ENCODE measurements at places on chromosomes 13 and 19. TPM values are rescaled to one million over a fixed set of nuclear protein-coding genes. Genes with fewer than 3 reads are reported as not detected.

DNA sequence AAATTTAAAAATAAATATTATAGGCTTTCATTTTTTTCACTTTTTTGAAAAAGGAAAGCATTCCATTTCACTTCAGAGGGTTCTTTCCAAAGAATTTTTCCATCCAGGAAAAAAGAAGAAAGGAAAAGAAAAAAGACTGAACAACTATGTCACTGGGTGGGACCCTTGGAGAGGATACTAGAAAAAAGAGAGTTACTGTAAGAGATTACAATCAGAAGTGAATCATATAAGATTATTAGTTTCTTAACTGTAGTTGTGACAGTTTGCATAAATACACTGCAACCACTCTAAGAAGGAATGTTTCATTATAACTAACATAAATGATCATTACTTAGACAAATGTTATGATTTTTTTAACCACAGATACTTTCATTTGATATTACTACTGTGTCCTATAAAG lies 87.8 kb downstream of the KLF12 start:
- no peak for DNase-seq

DNA sequence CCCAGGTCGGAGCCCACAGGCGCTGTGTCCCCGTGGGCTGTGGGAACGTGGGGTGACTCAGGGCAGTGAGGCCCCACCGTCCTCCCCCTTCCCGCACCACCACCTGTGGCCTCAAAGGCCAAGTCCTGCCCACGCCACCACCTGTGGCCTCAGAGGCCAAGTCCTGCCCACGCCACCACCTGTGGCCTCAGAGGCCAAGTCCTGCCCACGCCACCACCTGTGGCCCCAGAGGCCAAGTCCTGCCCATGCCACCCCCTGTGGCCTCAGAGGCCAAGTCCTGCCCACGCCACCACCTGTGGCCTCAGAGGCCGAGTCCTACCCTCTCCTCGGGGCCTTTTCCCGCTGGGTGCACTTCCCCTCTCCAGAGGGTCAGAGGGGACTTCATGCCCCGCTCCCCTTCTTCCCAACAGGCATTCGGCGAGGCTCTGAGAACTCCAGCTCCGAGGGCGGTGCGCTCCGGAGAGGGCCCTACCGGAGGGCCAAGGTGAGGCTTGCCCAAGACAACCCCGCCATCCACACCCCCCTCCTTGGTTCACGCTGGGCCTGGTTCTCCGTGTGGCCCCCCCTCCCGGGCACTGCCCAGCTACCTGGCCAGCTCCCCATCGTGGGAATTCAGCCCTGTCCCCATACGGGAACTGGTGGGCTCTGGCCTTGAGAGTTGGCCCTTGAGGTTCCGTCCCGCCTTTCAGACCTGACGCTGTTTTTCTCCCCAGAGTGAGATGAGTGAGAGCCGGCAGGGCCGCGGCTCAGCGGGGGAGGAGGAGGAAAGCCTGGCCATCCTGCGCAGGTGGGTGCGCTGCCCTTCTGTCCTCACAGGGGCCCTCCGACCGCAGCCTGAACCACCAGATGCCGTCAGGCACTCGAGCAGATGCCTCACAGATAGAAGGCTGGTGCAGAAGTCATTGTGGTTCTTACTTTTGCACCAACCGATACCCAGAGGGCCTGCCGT lies 27.4 kb upstream of the F7 start:
- no peak for DNase-seq

Gene MIR17HG
- 8.6 TPM for total RNA-seq

Gene SLC17A7
- 1.4 TPM for total RNA-seq

- peak; percentile 45 for DNase-seq
Measured at GRCh38 chr19:461721-462551, 1.1 kb upstream of the SHC2 start.

DNA sequence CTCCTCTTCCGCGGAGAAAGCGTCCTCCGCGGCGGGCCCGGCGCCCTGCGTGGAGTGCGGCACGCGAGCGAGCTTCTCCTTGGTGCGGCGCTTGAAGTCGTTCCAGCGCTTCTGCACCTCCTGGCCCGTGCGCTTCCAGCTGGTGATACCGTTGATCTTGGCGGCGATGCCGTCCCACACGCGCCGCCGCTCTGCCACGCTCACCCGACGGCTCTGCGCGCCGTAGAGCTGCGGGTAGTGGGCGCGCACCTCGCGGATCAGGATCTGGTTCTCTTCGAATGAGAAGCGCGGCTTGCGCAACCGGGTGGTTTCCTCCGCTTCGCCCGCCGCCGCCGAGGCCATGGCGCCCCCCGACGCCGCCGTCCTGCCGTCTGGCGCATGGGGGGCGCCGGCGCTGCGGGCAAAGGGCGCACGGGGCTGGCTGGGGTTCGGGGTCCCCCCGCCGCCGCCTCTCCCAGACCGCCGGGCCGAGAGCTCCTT lies 941 bp downstream of the MYPOP start:
- peak; percentile 21 for DNase-seq

Gene FPR3
- total RNA-seq: 1.4 TPM

DNA sequence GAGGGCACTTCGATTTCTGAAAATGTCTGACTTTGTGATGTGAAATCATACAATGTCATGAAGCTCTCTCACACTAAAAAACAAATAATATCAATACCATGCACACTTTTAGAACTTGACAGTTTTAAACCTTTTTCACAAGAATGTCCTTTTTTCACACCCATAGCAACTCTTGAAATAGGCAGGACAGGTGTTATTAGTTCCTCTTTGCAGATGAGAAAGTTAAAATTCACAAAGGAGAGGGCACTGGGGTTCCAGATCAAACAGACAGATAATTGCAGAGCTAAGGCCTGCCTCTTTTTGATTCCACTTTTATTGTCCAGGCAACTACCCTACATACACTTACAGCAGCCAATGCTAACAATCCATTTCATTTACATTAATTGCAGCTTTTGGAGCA lies 142.8 kb downstream of the KLF12 start:
- DNase-seq: no peak

GRCh38 chr13:110359840-110360301 lies 52.8 kb downstream of the COL4A2 start:
- peak; percentile 73 for DNase-seq

DNA sequence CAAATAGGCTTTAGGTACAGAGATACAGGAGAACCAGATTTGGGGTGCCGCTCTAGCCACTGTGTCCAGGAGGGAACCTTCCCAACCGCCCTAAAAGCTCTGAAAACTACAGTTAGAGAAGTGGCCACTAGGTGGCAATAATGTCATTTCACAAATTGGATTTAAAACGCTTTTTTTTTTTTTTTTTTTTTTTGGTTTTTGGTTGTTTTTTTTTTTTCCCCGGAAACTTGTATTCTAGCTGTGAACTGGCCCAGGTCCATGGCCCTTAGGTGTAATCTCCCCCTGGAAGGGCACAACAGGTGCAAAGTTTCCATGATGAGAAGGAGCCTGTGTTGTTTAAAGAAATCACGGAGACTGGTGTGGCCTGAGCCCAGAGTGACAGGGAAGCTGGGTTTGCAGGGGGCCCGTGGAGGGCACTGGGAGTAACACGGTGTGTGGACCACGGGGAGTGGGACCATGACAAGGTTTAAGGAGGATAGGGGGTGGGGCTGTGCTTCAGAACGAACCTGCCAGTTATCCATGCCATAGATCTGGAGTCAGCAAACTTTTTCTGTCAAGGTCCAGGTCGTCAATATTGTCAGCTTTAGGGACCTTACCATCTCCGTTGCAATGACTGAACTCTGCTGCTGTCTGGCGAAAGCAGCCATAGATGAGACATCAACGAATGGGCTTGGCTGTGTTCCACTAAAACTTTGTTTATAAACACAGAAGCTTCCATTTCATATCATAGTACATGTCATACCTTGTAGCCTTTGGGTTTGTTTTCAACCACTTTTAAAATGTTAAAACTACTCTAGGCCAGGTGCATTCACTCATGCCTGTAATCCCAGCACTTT lies 10.1 kb downstream of the OR1I1 start:
- DNase-seq: peak; percentile 88

- DNase-seq: no peak
Measured at GRCh38 chr19:15614507-15615379, at the start of gene CYP4F8. CYP4F8 (plus strand) TSS chr19:15615218; CDS start chr19:15615617, 399 bp downstream.

DNA sequence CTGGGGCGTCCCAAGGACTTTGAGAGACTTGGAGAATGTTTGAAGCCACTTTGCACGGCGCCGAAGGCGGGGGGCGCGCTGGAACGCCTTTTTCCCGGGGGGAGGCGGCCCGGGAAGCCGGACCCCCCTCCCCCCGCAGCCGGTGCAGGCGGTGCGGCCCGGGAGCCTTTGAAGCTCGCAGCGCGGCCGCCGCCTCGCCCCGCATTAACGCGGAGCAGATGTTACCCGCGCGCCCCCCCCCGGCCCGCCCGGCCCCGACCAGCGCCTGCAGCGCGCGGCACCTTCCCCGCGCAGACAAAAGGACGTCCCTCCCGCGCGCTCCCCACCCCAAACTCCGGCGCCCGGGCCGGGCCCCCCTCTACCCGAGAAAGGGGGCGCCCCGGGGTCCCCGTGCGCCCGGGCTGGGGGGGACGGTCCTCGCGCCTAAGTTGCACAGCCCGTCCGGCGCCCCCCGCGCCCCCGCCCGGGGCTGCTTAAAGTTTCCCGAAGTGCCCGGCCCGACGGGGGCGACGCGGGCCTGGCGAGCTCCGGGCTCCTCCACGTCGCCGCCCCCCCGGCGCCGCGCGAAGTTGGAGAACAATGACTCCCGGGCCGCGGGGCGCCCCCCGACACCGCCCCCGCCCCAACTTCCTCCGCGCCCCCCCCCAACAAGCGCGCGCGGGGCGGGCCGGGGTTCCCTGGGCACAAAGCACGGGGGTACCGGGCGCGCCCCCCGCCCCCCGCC lies 685 bp downstream of the TCF3 start:
- peak; percentile 73 for DNase-seq

Gene RASL11A
- total RNA-seq: 1.7 TPM

DNA sequence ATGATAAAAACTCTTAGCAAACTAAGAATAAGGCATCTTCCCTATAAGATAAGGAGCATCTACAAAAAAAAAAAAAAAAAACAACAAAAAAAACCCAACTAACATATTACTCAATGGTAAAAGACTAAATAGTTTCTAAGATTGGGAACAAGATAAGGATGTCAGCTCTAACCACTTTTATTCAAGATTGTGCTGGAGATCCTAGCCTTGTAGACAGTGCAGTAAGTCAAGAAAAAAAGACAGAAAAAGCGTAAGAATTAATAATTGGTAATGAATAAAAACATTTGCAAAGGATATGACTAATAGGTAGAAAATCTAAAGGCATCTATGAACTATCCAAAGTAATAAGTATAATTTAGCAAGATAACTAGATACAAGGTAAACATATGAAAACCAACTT lies 33.0 kb downstream of the ZIC2 start:
- DNase-seq: no peak

- DNase-seq: peak; percentile 58
Measured at GRCh38 chr13:38819053-38819452, 132.2 kb downstream of the FREM2 start.

GRCh38 chr19:5824751-5825150 lies 14.8 kb downstream of the FUT6 start:
- no peak for DNase-seq

DNA sequence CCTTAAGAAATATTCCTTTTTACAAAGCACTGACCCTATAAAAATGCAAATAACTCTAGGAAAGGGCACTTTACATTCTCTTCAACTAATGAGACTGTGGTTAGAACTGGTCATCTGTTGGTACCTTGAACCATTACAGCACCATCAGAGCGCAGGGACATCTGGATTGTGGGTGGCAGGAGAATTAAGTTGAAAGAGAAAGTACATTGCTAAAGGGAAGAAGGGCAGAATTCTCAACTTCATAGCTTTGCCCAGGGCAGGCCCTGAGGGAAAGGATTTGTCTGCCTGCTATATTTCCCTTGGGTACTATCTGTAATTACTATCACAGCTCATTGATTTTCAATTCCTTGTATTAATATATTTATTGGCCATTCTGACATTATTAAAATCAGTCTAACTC lies 196.8 kb downstream of the KLF12 start:
- DNase-seq: no peak

Gene ANKRD27
- 19.6 TPM for total RNA-seq

DNA sequence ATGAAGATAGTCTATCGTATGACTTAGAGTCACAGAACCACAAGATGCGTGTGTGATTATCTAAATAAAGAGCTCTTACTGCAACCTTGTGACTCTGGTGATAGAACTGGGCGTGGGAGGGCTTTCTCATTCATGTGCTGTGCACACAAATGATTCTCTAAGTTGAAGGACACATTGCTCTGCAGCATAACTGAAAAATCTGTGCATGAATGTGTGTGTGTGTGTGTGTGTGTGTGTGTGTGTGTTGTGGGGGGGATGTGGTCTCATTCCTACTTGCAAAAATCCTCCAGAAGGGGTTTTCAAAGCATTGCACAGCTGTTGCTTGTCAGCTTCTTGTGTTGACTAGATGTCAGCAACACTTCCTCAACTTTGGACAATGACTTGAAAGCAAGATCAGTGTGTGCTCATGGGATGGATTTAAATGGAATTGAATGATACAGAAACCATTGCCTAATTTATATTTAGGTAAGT lies 22.4 kb downstream of the LRCH1 start:
- peak; percentile 77 for DNase-seq

DNA sequence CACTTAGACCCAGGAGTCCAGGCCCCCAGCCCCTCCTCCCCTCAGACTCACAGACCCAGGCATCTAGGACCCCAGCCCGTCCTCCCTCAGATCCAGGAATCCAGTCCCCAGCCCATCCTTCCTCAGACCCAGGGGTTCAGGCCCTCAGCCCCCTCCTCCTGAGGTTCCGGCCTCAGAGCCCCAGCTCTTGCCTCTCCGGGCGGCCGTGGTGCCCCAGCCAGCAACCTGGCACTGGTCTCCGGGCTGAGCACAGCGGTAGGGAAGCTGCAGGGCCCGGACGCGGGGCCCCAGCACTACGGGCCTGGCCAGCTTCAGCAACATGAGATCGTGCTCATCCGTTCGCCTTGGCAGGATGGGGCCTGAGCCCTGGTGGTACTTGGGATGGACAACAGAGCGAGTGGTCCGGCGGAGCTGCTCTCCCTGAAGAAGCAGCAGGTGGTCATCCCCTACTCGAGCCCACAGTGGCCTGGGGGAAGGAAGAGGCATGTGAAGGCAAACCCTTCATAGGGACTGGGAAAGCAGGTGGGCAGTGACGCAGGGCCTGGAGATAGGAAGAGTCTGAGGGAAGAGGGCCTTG lies 3.7 kb downstream of the KLK10 start:
- no peak for DNase-seq

Gene NOSIP
- 47.6 TPM for total RNA-seq

DNA sequence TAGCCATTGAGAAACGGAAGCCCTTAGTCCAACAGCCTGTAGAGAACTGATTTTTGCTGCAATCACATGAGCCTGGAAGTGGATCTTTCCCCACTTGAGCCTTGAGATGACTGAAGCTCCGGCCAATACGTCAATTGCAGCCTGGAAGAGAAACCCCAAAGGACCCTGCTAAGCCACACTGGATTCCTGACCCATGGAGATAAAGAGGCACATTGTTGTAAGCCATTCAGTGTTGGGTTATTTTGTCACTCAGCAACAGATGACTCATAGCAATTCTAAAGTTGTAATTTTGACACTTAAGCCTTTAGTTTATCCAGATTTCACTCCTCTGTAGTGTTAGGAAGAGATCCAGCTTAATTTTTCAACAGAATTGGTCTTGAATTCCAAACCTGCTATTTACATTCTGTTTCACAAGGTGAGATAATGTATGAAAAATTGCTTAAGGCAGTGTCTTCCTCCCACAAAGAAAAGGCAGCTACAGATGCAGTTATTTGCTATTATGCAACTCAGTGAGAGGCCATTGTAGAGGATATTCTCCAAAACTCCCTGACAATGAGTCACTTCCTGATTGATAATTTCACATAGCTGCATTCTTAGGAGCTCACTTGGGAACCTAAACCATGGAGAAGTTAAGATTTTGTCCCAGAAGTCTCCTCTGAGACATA lies 59.4 kb upstream of the TSHZ3 start:
- peak; percentile 63 for DNase-seq

Gene ZNF20
- 1.6 TPM for total RNA-seq

All from tongue (tissue), 3 donors.